ENCODE measurements at places on chromosomes 4 and X.

GRCh38 chrX:132622130-132622529, 133.3 kb upstream of the MBNL3 start:
- DNase-seq, result no peak

- DNase-seq, result no peak
Measured at GRCh38 chrX:63275127-63275526, 76.0 kb downstream of the SPIN4 start.

DNA sequence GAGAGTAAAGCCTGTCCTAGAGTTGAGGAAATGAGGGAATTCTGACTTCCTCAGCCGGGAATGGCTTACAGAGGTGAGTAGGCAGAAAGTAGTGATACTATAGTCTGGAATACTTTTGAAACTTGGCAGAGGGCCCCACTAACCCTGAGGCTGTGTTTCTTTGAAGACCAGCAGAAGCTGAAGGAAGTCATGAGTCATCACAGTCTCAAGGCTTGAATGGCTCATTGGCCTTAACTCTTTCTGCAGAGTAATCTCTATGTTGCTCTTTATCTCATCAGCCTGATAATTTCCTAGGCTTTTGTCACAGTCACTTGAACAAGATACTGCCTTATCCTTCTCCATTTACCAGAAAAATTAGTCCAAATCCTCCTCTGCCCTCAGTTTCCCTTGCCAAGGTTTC, 80.8 kb downstream of the ANKRD50 start:
- DNase-seq, result no peak

GRCh38 chr4:68079928-68080327, 49.7 kb downstream of the TMPRSS11F start:
- DNase-seq, result no peak

DNA sequence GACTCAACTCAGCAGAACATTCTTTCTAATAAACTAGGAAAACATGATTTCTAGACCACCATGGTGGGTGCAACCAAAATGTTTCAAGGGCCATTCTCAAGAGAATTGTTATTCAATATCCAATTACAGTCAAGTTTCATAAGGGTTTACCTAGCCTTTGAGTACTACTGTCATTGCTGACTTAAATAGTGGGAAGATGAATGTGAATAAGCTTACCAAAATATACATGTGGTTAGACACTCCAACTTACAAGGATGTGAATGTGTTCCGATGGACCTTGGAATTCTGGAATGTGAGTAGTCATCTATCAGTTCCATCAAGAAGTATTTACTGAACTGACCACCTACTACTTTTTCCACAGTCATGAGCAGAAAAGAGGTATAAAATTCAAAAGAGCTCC, 16.9 kb downstream of the SH3RF1 start:
- no peak for DNase-seq

- no peak for DNase-seq
Measured at GRCh38 chr4:158496030-158496741, 25.5 kb upstream of the RXFP1 start.

GRCh38 chr4:185504098-185505047, 30.9 kb downstream of the PDLIM3 start:
- no peak for DNase-seq

- DNase-seq, result peak; percentile 50
Measured at GRCh38 chr4:37976991-37977470, 16.8 kb downstream of the PTTG2 start.

GRCh38 chr4:45663003-45663402, 460.9 kb downstream of the GABRG1 start:
- DNase-seq, result no peak

- no peak for DNase-seq
Measured at GRCh38 chr4:158895797-158896576, 127.2 kb downstream of the FNIP2 start.

DNA sequence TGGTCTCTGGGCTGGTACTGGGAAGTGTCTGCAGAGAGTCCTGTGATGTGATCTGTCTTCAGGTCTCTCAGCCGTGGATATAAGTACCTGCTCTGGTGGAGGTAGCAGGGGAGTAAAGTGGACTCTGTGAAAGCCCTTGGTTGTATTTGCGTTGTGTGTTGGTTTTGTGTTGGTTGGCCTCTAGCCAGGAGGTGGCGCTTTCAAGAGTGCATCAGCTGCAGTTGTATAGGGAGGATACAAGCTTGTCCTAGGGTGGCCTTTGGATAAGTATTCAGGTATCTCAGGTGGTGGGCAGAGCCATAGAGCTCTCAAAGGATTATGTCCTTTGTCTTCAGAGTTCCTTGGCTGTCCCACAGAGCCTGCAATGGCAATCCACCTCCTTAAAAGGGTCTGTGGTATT, 111.6 kb downstream of the MAGEB17 start:
- DNase-seq, result no peak

GRCh38 chrX:3563451-3563850, 150.0 kb downstream of the PRKX start:
- DNase-seq, result no peak

DNA sequence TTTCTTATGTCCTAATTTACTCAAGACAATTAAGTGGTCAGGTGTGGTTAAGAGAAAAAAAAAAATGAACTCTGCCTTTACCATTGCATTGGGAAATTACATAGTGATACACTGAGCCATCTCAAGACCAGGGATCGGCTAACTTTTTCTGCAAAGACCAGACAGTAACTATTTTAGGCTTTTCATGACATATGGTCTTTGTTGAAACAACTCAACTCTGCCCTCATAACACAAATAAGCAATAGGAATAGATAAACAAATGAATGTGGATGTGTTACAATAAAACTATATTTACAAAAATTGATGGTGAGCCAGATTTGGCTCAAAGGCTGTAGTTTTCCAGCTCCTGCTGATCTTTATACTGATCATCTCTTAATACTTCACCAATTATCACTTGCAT, 632.6 kb upstream of the INTU start:
- no peak for DNase-seq

DNA sequence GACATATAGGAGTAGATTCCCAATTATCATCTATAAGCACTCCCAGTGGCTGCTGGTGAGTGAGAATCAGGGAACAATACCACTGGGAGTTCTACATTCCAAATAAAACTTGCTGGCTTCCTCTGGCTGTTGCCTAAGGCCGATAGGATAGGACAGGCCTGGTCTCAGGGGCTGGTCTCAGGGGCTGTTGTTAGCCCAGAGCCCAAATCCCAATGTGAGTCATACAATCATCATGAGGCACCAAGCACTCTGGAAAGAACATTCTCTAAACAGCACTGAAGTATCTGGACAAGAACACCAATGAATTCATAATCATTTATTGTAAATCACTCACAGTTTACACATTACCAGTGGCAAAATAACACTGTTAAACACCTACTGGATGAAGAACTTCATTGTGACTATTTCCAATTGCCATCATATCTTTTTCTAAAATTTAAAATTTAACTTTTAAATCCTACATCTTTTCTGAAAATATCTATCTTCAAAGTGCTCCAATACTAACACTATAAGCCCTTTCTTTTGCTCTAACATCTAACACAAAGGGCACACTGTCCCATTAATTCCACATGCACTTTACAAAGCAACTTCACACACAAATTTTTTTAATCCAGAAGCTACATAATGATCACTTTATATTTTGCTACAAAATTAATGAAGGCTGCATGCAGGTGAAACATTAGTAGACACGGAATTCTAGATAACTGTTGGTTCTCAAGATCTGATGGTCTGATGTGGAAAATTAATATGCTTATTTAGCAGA, 67.6 kb upstream of the TMEM150C start:
- DNase-seq, result no peak

- no peak for DNase-seq
Measured at GRCh38 chr4:25857403-25857802, 5.4 kb downstream of the SEL1L3 start.

DNA sequence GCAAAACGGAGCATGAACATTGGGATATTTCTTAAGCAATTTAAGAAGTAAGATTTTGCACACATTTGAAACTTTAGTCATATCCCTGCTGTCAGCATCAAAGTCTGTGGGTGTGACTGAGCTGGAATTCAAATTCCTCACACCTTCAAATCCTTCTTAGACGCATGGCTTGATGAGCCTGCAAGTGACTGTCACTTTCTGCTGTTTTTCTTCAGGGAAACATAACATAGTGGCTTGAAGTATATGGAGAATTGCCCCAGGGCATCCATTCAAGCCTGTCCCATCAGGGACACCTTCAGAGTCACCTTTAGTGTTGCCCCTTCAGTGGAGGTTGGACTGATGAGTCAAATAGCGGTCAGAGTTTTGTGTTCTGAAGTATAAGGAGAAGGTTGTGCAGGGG, 17.4 kb downstream of the FHDC1 start:
- DNase-seq, result no peak

DNA sequence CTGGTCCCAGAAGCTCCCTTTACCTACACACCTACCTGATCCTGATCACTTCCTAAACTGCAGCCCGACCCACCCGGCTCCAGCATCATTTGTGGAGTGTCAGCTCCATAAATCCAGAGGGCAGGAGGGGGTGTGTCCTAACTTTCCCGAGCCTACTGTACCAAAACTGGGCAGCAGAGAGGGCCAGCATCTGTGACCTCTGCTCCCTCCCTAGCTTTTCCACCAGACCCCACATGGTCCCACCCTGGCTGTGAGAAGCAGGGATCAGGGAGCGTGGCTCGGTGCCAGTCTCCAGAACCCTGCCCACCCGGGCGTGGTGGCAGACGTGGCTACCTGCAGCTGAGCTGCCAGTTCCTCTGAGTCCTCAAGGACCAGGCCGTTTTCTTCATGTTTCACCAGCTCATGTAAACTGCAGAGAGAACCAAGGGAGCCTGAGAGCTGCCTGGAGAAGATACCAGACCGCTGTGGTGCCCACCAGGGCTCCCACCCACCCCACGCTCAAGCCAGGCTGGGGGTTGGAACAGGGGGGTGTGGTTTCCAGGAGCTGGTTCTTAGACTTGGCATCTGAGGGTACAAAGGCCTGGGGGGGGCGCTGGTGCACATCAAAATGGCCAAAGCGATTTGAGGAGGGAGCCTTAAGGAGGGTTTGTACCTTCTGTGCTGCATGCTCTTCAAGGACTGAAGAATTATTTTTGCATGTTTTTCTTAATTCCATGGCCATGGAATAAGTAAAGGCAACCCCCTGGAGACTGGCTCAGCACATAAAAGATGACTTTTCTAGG, 76.7 kb upstream of the DRD5 start:
- DNase-seq, result no peak

DNA sequence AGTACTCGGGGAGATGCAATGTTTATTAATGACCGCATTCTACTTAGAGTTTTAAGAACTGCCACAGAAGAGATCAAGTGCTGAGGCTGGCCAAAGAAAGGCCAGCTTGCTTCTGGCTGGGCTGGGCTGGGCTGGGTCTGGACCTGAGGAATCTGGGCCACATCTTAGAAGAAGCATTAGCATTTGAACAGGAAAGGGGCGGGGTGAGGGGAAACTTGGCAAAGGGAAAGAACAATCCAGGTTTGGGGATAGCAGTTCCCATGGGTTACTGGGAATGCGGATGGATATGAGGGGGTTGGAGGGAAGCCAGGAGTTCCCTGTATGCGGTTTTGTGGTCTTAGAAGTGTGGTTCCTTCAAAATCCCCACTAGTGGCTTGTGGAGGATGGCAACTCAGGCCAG, 83.3 kb downstream of the CLDN34 start:
- DNase-seq, result no peak

DNA sequence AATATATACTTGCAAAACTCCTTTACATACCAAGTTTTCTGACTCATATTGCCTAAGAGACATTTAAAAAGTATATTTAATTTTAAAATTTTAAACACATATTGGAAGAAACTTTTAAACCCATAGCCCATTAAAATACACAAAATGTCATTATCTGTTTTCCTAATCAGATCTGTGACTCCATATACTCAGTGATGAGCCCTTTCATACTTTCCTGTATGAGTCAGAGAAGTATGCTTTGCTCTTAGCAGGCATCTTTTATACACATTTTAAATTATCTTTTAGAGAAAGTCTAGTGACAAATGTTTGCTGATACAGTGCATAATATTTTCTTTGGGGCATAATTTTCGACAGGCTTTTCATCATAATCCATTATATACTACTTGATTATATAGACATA, 26.4 kb downstream of the SPIN3 start:
- no peak for DNase-seq

GRCh38 chr4:109441862-109442458, 8.3 kb downstream of the SEC24B start:
- no peak for DNase-seq

- no peak for DNase-seq
Measured at GRCh38 chr4:139912445-139912844, 241.5 kb downstream of the MAML3 start.

GRCh38 chrX:136531951-136532350, at the start of gene VGLL1:
TSS of gene VGLL1 (plus strand) at chrX:136532215. CDS start at chrX:136536021, 3,806 bp downstream.
- DNase-seq, result no peak

DNA sequence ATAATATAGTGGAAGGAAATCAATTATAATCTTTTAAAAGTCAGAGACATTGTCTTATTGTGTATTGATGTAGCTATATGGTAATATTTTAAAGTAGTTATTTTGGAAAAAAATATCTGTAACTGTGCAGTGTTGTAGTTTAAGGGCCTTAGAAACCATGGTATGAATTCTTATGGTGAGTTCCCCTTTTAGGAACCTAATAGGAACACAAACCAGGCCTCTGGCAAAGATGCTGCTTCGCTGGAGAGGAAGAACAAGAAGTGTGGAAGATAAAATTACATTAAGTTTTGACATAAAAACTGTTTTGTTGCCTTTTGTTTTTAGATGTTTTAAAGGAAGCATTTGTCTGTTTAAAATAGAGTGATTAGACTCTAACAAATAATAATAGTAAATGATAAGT, 10.9 kb upstream of the TMPRSS11D start:
- no peak for DNase-seq

DNA sequence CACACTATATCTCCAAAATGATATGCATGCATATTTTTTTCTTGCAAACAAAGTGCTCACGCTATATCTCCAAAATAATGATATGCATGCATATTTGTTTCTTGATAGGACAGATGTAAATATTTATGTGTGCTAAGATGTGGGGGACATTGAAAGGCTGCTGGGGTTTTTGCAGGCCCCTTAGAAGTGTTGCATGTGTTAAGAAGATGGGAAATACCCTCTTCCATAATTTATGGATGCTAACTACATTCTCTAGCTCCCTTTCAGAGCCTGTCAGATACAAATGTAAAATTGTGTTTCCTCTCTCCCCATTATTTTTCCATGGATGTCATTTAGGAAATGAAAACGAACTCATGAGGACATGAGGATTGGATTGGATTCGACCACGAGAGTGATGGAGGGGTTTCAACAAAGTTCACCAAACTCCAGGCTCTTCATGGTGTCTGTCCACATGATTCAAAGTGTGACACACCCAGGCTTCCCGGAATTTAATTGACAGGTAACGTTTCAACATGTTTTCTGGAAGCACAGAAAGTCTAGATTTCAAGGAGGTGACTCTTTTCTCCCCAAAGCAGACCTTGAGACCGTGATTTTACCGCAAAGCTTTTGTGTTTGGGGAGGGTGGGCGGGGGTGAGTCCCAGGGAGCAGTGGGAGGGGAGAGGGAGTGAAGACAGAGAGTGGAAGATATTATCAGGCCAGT, 94.4 kb upstream of the CD99 start:
- no peak for DNase-seq

- DNase-seq, result no peak
Measured at GRCh38 chr4:66899422-66900065, 645.8 kb downstream of the CENPC start.

All from stimulated activated CD8-positive, alpha-beta memory T cell treated with anti-CD3 and anti-CD28 coated beads, Interleukin-7, amount 100 ng/mL, for 1 hour (primary cell).